Caudate nucleus (tissue), 63 donors: ENCODE measurements at places on chromosomes 2 and 18.

DNA sequence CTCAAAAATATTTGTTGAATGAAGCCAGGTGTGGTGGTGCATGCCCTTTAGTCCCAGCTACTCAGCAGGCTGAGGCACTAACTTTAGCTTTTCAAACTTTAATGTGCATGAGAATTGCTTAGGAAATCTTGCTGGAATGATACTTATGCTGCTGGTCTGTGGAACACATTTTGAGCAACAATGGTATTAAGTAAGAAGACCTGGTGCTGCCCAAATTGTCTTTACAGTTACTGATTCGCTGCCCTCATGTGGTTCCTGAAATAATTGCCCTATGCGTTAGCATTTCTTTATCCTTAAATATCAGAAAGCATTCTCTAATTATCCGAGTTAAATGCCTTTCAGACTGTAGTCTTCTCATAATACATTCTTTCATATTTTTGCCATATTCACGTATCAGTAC, 76.0 kb upstream of the SESTD1 start:
- DNase-seq: no peak

DNA sequence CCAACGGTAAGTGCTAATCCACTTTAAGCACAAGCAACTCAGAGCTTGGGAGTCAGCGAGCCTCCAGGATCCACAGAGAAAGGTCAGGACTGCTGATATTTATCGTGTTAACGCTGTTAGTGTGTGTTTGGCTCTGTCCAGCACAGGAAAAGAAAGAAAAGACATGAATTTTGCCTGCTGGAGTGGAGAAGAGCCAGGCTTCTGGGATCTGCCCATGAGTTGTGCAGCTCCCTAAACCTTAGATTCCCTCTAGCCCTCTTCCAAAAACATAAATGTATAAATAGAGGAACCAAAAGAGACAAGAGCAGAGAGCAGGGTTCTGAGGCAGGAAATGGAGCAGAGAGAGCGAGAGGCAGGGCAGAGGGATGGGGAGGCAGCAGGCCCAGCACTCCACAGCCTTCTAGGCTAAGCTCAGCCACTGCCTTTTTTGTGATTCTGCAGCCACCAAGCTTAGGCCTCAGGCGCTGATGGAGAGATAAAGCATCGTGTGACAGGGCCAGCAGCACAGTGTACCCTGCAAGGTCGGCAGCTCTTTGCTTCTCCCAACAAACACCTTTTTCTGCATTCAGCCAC, 14.5 kb upstream of the MAT2A start:
- DNase-seq: no peak

GRCh38 chr2:201237486-201238123, 22.7 kb upstream of the CASP8 start:
- DNase-seq: no peak

DNA sequence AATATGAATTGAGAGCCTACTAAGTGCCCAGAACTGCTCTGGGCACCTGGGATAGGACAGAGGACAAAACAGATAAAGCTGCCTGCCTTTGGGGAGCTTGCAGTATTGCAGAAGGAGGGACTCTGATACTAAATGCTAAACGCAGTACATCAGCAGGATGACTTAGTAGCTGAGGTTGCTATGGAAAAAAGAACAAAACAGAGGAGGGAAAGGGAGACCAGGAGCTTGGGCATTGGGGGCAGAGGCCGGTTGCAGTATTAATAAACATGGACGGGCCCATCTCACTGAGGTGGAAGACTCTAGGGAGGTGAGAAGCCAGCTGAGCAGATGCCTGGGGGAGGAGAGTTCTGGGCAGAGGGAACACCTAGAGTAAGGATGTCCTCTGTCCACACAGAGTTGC, 66.1 kb upstream of the SP3 start:
- DNase-seq: no peak

DNA sequence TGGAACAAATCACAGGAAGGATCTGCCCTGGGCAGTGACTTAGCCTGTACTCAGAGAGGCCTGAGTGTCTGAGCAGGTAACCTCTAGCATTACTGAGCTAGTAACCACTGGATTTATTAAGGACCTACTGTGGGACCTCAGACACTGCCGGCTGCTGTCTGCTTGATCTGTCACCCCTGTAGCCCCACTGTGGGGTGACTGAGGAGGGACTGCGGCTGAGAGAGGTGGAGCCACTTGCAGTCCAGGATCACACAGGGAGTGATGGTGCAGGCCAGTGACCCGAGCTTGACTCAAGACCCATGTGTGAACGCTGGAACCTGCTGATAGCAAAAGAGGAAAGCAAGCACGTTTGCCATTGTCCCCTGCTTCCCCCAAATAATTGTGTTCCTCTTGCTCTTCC, 15.6 kb downstream of the CHMP1B start:
- no peak for DNase-seq

DNA sequence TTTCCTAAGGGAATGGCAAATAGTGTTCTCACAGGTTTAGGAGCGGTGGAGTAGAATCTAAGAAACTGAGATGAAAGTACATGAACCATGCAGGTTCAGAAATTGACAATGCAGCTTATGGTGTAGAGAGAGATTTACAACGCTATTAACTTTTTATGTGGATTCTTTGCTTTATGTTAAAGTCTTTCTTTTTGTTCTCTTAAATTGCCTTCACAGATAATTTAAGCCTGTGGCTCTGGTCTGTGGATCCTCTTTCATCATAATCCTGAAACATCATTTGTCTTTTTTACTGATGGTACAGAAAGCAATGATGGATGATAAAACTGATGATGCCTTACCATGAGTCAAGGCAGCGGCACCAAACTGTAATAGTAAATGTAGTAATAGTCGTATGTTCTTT, 30.3 kb downstream of the SOCS6 start:
- no peak for DNase-seq

DNA sequence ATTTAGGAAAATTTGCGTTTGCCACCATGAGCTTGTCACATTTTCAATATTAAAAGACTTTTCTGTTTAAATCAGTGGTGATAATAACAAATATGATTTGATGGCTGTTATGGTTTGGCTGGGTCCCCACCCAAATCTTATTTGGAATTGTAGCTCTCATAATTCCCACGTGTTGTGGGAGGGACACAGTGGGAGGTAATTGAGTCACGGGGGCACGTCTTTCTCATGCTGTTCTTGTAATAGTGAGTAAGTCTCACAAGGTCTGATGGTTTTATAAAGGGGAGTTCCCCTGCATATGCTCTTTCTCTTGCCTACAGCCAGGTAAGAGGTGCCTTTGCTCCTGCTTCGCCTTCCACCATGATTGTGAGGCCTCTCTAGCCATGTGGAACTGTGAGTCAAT, 83.4 kb upstream of the RGPD4 start:
- DNase-seq: no peak

- no peak for DNase-seq
Measured at GRCh38 chr2:235719146-235719942, 225.5 kb downstream of the AGAP1 start.

GRCh38 chr2:127508023-127508630, 18.2 kb downstream of the IWS1 start:
- DNase-seq: no peak

- no peak for DNase-seq
Measured at GRCh38 chr2:153990771-153991170, 119.0 kb downstream of the GALNT13 start.

DNA sequence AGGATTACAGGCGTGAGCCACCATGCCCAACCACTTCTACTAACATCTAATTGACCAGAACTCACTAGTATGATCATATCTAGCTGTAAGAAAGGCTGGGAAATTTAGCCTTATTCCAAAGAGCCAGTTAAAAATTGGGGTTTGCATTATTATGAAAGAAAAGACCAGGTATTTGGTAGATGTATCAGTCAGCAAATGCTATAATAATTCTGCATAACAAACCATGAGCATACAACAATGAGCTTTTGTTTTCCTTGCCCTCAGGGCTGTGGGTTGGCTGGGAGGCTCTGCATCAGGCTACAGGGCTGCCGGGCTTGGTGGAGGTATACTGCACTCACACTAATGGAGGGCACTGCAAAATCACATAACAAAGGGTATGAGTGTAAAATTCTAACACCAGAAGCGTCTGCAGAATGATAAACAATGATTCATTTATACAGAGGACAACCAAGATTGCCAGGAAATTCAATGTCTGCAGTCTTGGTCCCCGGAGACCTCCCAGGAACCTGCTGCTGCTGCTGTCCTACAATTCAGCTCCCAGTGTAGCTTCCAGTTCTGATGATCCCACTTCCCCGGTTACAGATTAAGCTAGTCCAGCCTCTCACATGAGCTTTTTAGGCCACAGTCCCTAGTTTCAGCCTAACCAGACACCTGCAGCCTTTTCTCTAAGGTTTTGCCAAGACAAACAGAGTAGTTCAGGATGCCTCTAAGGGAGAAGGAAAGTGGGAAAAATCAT, 32.2 kb upstream of the ST3GAL5 start:
- DNase-seq: no peak

DNA sequence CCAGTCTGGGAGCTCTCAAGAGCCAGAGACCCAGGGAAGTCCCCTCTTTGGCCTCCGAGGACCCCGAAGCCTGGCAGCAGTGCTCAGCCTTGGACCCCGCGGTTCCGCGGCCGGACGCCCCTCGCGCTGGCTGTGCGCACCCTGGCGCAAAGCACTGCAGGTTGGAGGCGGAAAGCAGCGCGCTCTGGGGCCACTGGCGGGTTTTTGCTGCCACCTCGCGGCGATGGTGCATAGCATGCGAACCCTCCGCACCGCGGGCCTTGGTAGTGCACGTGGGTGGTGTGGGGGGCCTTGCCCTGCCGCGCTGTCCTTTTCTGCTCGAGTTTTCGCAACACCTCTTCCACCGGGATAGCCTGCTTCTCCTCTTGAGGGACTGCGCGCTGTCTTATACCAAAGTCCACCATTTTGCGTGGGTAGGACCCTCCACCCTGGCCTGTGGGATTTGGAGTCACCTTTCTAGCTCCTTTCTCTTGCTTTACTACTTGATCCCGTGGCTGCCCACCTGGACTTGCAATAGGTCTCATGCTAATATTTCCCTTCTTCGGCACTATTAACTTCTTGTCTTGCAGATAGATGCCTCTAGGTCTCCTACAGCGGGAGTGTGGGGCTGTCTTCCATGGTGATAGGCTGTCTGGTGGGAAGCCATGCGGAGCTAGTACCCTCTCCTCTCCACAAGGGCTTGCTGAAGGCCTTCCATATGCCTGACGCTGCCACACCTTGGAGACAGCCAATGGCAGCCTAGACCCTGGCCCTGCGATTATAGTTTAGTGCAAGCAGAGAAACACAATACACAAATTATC, 14.3 kb downstream of the SIX3 start:
- DNase-seq: peak; percentile 59

DNA sequence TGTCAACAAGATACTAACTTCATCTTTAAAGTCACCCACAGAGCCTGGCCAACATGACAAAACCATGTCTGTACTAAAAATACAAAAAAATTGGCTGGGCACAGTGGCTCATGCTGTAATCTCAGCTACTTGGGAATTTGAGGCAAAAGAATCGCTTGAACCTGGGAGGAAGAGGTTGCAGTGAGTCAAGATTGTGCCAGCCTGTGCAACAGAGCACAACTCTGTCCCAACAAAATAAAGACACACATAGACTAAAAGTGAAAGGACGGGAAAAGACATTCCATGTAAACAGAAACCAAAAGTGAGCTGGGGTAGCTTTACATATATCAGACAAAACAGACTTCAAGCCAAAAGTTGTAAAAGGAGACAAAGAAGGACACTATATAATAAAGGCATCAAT, 34.8 kb downstream of the USP34 start:
- no peak for DNase-seq

- no peak for DNase-seq
Measured at GRCh38 chr2:232533944-232534710, 5.4 kb upstream of the CHRNG start.

DNA sequence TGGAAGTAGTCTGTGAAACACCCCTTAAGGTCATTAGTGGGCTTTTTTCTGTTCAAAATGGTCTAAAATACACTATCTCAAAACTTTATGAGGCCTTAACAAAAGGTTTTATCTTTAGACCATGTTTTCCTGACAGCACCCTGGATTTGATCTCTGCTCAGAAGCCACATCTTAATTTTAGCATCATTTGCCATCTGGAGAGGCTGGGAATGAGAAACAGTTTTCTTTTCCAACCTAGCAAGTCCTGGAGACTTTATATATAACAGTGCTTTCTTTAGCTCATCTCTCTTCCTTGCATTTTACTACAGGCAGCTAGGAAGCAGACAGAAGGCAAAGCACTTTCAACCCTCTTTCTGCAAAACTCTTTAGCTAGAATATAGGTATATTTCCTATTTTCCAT, 62.7 kb upstream of the CYTIP start:
- no peak for DNase-seq

DNA sequence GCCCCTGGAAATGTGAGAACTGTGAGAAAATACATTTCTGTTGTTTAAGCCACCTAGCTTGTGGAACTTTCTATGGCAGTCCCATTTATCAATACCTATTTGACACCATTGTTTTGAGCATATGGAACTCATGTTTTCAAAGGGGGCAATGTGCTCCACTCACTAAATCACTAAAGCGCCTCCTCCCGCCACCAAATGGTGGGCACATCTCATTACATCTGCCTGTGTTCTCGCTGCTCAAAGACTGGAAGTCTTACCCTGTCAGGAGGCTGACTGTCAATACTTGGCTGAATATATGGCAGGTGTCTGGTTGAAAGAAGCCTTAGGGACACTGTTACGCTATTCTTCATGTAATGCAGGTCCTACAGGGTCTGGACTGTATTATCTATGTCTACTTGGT, 767.7 kb downstream of the TSN start:
- no peak for DNase-seq

DNA sequence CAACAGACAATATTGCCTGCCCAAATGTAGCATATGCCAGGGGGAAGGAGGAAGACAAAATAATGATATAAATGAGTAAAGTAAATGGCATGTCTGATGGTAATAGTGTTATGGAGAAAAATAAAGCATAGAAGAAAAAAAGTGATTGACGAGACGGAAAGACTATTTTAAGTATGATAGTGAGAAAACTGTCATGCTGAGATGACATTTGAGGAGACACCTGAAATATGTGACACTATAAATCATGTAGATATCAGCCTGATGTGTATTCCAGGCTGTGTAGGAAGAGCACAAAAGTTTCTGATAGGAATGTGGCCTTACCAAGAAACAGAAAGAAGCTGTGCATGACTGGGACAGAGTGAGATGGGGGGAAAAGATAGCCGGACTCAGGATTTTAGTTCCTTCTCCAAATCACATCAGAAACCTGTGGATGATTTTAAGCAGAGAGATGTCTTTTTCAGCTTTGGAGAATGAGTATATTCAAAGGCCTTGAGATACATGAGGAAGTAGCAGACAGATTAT, 387.3 kb upstream of the SYT4 start:
- no peak for DNase-seq

DNA sequence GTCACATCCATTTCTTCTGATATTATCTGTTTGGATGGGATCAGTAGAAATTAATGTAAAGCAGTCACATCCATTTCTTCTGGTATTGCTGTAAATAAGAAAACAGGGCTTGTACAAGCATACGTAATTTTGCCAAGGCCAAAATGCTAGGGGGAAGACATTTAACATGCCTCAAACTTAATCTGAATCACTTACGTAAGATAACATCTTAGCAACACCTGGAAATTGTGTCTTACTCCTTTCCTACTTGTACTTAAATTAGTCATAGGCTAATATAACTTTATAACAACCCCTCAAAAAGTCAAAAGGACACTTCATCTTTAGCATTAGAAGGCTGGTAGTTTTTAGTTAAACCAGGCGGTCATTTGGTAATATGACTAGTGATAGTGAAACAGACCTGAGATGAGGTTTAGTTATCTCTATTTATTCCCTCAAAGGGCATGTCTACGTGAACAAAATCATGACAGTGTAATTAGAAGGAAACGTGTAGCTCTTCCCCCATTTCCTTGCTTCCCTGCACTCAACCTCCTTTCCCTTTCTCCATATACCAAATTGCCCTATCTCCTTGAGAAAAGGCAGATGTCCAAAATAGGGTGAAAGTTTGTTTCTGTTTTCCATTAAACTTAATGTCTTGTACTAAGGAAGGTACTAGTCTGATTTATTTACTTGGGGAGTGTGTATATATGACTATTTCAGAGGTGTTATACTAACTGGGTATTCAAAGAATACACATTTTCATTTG, 99.3 kb upstream of the FZD5 start:
- no peak for DNase-seq
